ENCODE measurements at places on chromosomes 12 and 14. TPM values are rescaled to one million over a fixed set of nuclear protein-coding genes. Genes with fewer than 3 reads are reported as not detected.

GRCh38 chr14:95504135-95505029 lies 12.1 kb downstream of the SYNE3 start:
- no peak for DNase-seq

DNA sequence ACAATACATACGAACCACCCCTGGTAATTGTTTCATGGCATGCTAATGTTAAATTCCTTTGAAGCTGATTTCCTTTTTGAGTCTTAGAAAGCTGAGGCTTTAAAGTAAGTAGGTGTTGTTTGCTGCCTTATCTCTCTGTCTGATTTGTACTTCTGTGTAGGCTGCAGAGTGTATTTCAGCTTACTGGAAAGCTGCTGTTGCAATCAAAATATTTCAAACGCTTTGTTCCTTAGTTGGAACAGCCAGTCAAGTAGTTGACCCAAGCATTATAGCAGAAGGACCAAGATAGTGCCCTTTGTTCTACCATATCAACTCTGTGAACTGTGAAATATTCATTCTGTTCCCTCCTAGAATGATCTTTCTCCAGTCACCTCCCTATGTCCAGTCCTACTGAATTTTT lies 3.1 kb downstream of the PKP2 start:
- DNase-seq: no peak

DNA sequence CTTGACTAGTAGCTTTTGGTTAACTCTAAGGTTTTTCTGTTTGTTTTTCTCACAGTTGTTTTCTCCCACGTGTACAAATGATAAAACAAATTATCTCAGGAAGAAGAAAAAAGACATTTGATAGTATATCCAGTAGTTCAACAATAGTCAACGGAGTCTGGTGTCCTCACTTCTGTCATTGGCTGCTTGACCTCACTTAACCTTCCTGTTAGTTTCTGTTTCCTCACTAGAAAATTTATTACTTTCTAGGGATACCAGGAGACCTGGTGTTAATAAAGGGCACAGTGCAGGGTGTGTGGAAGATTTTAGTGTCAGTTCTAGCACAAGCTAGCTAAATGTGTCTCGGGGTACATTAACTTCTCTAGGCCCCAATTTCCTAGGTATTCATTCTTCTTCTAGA lies 116.0 kb downstream of the PRKCH start:
- DNase-seq: no peak

The INHBC gene
- polyA plus RNA-seq: 0.20 TPM

The KRT75 gene
- not detected for polyA plus RNA-seq

GRCh38 chr12:92753976-92754885 lies 51.4 kb downstream of the PLEKHG7 start:
- DNase-seq: no peak

- DNase-seq: no peak
Measured at GRCh38 chr12:125434936-125435443, 369.8 kb downstream of the AACS start.

- no peak for DNase-seq
Measured at GRCh38 chr12:122194804-122195203, 8.7 kb upstream of the B3GNT4 start.

DNA sequence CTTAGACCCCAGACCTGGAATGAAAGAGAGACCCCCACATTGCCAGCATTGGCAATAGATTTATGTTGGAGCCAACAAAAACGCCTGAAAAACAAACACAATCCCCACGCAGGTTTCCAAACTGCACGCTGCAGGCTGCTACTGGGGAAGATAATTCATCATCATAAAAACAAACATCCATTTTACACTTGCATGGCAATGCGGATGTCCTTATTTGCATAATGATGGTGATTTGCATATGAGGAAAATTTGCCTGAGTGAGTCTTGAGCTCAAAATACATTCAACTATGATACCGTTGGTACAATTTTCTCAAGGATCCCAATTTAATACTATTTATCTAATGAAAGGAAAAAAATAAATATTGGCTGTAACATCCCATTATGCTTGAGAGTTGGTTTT lies 33.6 kb upstream of the TMEM132D start:
- DNase-seq: no peak

GRCh38 chr12:51377099-51377984 lies 13.9 kb downstream of the GALNT6 start:
- no peak for DNase-seq

GRCh38 chr14:62736048-62737043 lies 308.9 kb downstream of the KCNH5 start:
- no peak for DNase-seq

Measured in left renal pelvis (tissue), 4 donors.